Stimulated activated CD4-positive, alpha-beta T cell treated with anti-CD3 and anti-CD28 coated beads, TNF-alpha, amount 100 ng/mL, for 48 hours (primary cell): ENCODE measurements at places on chromosomes 5 and 9.

- no peak for DNase-seq
Observed at GRCh38 chr9:124257844-124258606, at the start of gene NEK6. TSS of gene NEK6 (plus strand) at chr9:124257949. CDS start at chr9:124301965, 44,016 bp downstream.

GRCh38 chr5:156481741-156482140 lies 154.8 kb downstream of the SGCD start:
- DNase-seq: no peak

DNA sequence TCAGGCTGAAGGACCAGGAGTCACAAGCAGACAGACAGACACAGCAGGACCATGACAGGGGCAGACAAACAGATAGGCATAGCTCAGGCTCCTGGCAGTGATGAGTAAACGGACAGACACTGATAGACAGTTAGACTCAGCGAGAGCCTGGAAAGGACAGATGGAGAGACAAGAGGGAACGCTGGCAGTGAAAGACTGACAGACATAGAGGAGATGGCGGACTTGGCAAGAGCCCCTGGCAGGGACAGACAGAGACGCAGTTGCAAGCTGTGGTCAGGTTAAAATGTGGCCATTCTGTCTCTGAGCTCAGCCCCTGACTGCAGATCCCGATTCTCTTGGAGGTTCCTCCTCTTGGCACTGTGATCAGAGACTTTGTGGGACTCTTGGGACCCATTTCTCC lies 13.6 kb downstream of the CSF2 start:
- no peak for DNase-seq

DNA sequence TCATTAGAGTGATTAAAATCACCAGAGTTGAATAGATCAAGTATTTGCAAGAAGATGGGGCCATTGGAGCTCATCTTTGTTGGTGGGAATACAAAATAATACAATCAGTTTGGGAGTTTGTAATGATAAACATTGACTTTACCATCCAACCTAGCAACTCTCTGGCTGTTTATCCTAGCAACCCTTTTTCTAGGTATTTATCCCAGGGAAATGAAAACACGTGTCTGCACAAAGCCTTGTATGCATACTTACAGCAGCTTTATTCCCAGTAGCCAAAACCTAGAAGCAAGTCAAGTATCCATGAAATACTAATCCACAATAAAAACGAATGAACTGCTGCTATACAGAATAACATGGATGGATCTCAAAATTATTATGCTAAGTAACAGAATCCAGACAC lies 152.7 kb upstream of the DAB2 start:
- no peak for DNase-seq

DNA sequence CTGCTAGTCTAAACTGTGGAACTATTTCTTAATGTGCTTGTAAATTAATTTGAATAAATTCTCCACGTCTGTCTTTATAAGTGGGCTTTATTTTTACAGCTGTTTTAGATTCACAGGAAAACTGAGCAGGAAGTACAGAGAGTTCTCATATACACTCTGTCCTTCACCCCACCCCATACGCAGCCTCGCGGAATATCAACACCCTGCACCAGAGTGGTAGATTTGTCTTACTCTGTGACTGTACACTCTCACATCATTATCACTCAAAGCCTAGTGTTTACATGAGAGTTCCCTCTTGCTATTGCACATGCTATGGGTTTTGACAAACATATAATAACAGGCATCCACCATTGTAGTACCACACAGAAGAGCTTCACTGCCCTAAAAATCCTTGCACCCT lies 179.7 kb upstream of the DAB2 start:
- no peak for DNase-seq

DNA sequence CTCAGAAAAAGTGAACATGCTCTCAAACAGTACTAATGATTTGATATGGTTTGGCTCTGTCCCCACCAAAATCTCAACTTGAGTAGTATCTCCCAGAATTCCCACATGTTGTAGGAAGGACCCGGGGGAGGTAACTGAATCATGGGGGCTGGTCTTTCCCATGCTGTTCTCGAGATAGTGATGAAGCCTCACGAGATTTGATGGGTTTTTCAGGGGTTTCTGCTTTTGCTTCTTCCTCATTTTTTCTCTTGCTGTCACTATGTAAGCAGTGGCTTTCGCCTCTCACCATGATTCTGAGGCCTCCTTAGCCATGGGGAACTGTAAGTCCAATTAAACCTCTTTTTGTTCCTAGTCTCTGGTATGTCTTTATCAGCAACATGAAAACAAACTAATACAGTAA lies 401.3 kb downstream of the BNC2 start:
- no peak for DNase-seq

- no peak for DNase-seq
Observed at GRCh38 chr9:126915281-126915816, 767 bp downstream of the RALGPS1 start.

- no peak for DNase-seq
Observed at GRCh38 chr9:133737071-133737773, 930 bp downstream of the SARDH start.

GRCh38 chr5:87169300-87169991 lies 98.2 kb upstream of the RASA1 start:
- DNase-seq: no peak

DNA sequence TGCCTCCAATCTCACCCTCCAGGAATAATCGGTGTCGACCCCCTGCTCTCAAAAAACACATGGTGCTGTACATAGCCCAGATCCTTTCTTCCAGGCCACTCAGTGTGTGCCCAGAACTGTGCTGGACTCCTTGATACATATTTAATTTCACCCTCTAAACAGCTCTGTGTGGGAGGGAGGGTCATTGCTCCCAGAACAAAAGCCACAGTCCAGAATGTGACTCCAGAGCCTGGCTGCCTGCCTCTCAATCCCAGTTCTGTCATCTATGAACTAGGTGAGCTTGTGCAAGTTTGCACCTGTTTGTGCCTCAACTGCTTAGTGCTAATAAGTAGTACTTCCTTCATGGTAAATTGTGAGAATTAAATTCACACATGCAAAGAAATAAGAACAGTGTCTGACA lies 93.1 kb downstream of the GABBR2 start:
- DNase-seq: no peak

DNA sequence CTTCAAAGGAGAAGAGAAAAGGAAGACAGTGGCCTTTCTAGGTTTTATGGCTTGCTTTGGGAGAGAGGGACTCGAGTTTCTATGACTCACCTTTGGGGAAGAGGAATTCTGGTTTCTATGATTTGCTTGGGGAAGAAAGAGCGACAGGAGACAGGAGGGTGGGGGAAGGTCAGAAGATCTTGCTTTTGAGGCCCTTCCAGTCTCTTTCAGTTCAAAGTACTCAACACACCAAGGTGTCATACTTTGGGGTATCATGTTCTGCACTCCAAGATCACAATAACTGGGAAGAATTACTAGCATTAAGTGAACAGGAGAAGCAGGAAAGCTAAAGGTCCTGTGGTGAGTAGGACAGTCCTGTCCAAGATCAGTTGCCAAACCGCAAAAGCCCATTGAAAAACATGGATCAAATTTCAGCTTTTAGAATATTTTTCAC lies 324.5 kb downstream of the ARHGEF28 start:
- no peak for DNase-seq

GRCh38 chr9:98164912-98165311 lies 27.5 kb downstream of the CORO2A start:
- DNase-seq: no peak

GRCh38 chr5:87210743-87211142 lies 56.9 kb upstream of the RASA1 start:
- DNase-seq: no peak

- DNase-seq: peak; percentile 63
Observed at GRCh38 chr9:33458444-33458843, 11.1 kb upstream of the AQP3 start.

DNA sequence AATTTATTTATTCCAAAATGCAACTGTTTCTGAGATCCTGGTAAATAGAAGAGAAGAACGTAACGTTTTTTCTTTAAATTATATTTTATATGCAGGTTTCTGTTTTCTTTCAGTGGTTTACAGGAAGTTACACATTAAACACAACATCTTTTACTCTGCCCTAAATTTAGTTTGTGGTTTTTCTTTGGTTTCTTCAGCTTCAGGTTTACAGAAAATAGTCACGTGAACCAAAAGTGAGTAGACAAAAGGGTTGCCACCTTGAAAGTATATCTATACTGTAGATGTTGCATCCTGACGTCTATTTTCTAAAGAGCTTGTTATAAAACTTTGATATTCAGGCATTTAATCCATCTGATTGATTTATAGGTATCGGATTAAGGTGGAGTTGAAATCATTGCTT lies 1236.6 kb downstream of the MAT2B start:
- no peak for DNase-seq

DNA sequence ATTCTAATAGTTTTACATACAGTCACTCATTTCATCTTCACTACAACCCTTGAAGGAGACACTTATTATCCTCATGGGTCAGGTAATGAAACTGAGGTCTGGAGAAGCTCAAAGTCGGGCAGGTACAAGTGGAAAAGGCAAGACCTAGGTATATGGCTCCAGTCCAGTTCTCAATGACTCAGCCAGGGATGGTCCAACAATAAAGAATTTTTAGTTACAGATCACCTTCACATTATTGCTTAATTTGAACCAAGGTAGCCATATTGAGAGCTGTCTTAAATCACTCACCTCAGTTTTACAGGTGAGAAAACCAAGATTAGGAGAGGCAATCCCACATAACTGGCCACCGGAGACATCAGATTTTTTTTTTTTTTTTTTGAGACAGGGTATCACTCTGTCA lies 55.4 kb downstream of the PTPN3 start:
- no peak for DNase-seq

GRCh38 chr5:76960004-76960625 lies 7.3 kb downstream of the CRHBP start:
- no peak for DNase-seq

DNA sequence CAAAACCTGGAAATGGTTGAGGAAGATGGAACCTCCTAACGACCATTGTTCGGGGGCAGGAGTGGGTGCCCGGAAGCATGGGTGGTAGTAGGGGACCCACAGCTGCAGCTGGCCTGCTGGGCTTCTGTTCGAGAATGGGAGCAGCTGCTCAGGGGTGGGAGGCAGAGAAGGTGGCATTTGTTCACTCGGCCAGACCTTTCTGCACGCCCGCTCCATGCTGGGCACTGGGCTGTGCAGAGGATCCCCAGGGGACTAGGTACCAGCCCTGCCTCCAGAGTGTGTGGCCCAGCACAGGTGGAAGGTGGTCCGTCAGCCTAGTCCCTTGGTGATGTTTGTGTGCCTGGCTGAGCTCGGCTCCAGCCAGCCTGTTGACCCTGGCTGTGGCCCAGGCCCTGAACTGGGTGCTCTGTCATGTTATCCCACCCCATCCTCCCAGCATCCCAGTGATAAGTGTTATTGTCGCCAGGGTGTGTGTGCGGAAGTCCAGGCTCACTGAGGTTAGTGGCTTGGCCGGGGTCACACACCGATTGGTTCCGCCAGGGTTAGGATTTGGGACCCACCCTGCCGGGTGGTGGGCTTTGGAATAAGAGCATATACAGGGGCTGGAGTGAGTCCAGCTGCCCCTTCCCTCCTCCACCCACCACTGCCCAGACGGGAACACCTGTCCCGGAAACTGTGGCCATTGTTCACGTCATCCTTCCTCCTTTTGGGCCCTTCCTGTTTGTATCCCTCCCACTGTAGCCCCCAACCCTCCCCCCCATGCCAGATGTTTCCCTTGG lies 4.8 kb downstream of the N4BP3 start:
- no peak for DNase-seq

GRCh38 chr9:95305770-95306492 lies 11.6 kb downstream of the FANCC start:
- DNase-seq: no peak

- DNase-seq: no peak
Observed at GRCh38 chr5:4907571-4907970, 232.6 kb upstream of the ADAMTS16 start.

DNA sequence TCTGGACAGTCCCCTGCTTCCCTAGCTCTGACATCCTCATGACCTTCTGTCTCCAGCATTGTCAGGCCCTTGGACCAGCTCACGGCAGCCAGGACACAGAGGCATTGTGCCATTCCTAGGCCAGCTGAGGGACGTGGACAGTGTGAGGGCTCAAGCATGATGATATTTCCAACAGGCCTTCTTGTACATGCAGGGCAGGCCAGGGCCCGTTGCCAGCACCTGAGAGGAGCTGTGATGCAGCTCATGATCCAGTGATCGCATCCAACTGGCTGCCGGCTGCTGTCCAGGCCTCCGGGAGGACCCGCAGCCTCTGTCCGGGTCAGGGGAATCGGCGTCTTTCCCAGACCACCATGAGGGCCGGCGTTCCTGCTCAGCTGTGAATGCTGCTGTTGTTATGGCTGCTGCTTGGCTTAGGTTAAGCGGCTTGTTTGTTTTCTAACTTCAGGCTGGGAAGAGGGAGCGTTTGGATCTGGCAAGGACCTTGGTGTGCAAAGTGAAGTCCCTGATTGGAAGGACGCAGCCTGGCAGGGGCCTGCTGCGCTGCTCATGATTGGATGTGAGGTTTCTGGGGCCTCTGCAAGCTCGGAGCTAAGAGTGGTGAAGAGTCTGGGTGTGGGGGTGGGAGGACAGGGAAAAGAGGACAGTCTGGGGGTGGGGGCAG lies 53.8 kb downstream of the PDZD2 start:
- no peak for DNase-seq

GRCh38 chr9:33129886-33130881 lies 37.0 kb downstream of the B4GALT1 start:
- DNase-seq: no peak

DNA sequence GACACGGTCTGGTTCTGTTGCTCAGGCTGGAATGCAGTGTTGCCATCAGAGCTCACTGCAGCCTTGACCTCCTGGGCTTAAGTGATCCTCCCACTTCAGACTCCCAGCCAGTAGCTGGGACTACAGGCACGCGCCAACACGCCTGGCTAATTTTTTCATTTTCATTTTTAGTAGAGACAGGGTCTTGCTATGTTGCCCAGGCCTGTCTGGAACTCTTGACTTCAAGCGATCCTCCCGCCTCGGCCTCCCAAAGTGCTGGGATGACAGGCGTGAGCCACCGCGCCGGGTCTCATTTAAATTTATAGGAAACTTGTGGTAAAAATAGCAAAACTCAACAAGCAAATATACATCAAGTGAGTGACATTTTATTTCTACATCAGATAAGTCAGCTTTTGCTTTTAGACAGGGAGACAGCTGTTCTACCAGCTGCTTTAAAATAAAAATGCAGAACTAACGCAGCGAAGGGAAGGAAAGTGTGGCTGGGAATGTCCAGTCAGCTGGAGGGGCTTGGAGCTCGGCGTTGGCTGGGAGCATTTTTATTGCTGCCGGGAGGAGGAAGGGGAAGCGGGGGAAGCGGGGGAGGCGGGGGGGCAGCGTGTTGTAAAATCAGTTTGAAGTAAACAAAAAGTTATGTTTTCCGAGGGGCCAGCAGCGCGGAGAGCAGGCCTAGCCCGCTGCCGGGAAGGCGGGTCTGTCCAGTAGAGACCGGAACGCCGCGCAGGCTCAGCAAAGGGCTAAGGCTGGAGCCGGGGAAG lies 707 bp upstream of the ZFYVE16 start:
- no peak for DNase-seq

GRCh38 chr9:13369431-13369830 lies 89.9 kb upstream of the MPDZ start:
- no peak for DNase-seq

- DNase-seq: no peak
Observed at GRCh38 chr5:128315671-128316070, 222.4 kb downstream of the FBN2 start.
